ENCODE measurements at places on chromosomes 5 and 9.
A peak's percentile ranks its signal among the peaks of the same experiment; 100 is the strongest.

DNA sequence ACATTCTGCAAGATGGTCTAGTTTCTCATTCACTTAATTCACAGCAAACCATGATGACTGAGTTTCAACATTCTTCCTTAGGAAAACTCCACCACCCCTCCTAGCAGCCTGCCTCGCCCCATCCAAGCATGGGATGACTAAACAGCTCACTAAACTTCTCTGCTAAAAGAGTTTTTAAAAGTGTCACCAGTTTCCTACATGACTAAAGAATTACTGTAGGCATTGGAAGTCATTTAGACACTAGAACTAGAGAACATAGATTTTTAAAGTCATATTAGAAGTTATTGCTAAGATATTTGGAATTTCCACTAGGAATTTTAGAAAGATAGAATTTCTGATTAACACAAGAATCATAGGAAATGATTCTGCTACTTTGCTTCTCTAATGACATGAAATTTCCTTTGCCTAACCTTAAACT lies 5.5 kb upstream of the ESM1 start:
- H3K4me1 ChIP-seq, result no peaks in the 10 kb centered on the region
- DNase-seq, result no peak
- no peak overlapping the region for H3K27ac ChIP-seq
- no peaks in the 10 kb centered on the region for H3K27me3 ChIP-seq
- no peak overlapping the region for H3K4me3 ChIP-seq

DNA sequence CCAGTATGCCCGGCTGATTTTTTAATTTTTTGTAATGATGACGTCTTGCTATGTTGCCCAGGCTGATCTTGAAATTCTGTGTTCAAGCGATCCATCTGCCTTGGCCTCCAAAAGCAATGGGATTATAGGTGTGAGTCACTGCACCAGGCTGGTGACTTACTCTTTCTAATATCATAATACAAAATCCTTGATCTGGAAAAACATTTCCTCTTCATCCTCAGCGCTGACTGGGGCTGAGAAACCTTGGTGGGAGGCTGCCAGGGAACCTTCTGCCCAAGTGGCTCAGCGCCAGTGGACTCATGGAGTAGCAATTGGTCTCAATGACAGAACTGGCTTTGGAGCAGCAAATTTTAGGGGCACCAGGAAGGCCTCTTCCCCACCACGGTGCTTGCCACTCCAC lies 17.5 kb upstream of the SEMA4D start:
- H3K27me3 ChIP-seq, result no peaks in the 10 kb centered on the region
- DNase-seq, result no peak
- H3K4me1 ChIP-seq, result no peaks in the 10 kb centered on the region
- no peak overlapping the region for H3K27ac ChIP-seq
- no peaks in the 10 kb centered on the region for H3K36me3 ChIP-seq

- peaks cover 5% of the 10 kb centered on the region for H3K36me3 ChIP-seq
- H3K27me3 ChIP-seq, result no peaks in the 10 kb centered on the region
- DNase-seq, result no peak
- peaks cover 65% of the 10 kb centered on the region for H3K4me1 ChIP-seq
- peak overlapping the region; percentile 95 for H3K27ac ChIP-seq
These were observed 30.1 kb downstream of the PTPA start for GRCh38 chr9:129141066-129142041.

GRCh38 chr5:93891491-93892480 lies 150.4 kb upstream of the POU5F2 start:
- DNase-seq, result no peak
- no peaks in the 10 kb centered on the region for H3K36me3 ChIP-seq
- H3K4me1 ChIP-seq, result peaks cover 7% of the 10 kb centered on the region
- H3K27me3 ChIP-seq, result no peaks in the 10 kb centered on the region
- H3K27ac ChIP-seq, result peak overlapping the region; percentile 23

GRCh38 chr9:101902051-101902450 lies 163.6 kb upstream of the GRIN3A start:
- no peak overlapping the region for H3K4me3 ChIP-seq
- H3K36me3 ChIP-seq, result no peaks in the 10 kb centered on the region
- no peaks in the 10 kb centered on the region for H3K27me3 ChIP-seq
- no peaks in the 10 kb centered on the region for H3K4me1 ChIP-seq
